Stimulated activated CD4-positive, alpha-beta T cell treated with anti-CD3 and anti-CD28 coated beads, Interleukin-12 subunit alpha, Interleukin-12 subunit beta, amount 100 ng/mL, for 4 hours (primary cell): ENCODE measurements at places on chromosomes 4 and X.

DNA sequence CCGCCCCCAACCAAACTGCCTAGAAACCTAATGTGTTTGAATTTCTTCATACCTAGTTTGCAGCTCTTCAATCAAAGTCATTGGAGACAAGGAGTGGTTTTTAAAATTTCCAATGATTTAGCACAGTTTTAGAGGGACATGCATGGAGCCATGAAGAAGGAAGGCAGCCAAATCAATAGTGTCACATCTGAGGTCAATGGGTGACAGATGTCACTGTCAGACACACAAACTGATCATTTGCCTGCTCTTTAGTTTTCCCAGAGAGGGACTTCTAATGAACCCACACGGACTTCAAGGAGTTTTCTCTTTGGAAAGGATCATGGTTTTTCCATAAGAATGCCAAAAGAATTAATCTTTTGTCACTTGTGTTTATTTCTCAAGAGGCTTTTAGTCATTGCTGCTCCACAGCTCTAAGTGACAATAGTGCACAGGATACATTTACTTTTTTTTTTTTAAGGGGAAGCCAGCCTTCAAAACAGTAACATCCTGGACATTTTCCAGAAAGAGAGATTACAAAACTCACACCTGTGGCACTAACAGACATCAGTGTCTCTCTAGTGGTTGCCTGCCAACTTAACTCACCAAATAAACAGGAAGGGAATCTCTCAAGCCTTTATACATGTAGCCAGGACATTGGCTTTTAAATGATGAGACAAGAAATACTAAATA is 251.1 kb upstream of the DIAPH2 start:
- DNase-seq: no peak

GRCh38 chr4:149048451-149049143 is 606.4 kb upstream of the NR3C2 start:
- DNase-seq: no peak

DNA sequence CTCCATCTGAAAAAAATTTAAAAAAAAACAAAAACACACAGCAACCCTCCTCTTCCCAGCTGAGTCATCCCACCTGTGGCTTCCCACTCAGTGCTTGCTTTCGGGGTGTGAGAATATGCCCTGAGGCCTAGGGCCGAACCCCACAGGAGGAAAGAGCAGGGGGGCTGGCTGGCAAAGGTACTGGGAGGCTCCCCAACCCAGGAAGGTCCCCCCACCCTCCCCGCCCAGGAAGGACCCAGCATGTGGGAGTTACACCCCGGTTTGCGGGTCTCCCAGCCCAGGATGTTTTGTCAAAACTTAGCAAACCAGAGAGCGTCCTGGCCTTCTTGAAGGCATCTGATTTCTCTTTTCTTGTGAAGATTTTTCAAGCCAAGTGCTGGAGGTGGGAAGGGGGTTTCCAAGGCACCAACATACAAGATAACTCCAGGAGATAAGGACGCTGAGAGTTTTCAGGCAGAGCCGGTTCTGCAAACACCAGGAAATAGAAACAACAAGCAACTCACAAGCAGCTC is 25.7 kb upstream of the CSF2RA start:
- DNase-seq: no peak

DNA sequence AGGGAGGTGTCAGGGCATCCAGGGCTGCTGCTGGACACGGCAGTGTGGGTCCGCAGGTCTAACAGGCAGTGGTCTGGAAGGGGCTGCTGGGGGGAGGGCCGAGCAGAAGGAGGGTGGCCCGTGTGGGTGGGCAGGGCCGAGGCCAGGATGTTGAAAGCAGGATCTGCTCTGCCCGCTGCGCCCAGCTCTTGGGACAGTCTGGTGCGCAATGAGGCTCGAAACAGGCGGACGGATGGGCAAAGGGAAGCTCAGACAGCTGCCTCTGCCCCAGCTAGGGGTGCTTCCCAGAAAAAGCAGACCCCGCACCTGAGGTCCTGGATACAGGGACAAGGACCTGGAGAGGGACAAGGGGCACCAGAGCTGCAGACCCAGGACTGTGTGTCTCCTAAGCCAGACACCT is 121.3 kb downstream of the FAM53A start:
- DNase-seq: no peak

GRCh38 chrX:18927558-18927957 is 56.4 kb downstream of the PHKA2 start:
- DNase-seq: no peak

GRCh38 chr4:30720021-30720660 is at the start of gene PCDH7:
Gene PCDH7, plus strand, starts transcription at chr4:30720369. Its CDS starts 1,054 bp downstream, at chr4:30721423.
- no peak for DNase-seq

DNA sequence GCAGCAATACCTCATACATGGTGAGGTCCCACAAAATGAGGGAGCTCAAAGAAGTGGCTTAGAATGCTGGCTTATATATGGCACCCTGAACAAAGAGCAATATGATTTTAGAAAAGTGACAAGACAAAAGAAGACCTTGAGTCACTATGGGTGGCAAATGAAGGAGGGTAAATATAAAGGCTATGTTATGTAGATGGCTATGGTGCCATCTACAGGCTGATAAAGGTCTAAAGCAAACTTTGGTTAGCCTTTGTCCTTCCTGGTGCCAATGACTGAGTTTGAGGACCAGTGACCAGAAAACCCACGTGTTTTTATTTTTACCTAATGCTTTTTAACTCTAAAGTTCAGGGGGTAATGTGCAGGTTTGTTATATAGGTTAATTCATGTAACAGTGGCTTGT is 151.8 kb downstream of the CCNG2 start:
- DNase-seq: no peak

- no peak for DNase-seq
Measured at GRCh38 chrX:65671966-65672365, 4.5 kb downstream of the MSN start.

DNA sequence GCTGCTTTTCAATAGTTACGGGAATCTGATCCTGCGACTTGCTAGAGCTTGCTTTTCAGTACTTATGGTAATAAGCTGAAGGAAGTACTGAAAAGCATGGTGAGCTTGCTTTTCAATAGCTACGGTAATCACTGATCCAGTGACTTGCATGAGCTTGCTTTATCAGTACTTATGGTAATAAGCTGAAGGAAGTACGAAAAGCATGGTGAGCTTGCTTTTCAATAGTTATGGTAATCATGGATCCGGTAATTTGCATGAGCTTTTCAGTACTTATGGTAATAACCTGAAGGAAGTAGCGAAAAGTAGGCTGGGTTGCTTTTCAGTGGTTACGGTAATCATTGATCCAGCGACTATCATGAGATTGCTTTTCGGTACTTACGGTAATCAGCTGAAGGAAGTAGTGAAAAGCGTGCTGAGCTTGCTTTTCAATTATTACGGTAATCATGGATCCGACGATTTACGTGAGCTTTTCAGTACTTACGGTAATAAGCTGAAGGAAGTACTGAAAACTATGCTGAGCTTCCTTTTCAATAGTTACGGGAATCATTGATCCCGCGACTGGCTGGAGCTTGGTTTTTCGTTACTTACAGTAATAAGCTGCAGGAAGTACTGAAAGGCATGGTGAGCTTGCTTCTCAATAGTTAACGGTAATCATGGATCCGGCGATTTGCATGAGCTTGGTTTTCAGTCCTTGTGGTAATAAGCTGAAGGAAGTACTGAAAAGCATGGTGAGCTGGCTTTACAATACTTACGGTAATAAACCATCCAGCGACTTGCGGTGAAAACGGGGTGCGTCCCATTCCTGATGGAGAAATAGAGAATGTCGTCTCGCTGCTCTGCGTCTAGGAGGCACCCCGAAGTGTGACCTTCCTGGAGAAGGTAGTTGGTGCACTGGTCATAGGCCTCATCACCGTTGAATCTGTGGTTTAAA is 6.5 kb downstream of the CRLF2 start:
- no peak for DNase-seq

DNA sequence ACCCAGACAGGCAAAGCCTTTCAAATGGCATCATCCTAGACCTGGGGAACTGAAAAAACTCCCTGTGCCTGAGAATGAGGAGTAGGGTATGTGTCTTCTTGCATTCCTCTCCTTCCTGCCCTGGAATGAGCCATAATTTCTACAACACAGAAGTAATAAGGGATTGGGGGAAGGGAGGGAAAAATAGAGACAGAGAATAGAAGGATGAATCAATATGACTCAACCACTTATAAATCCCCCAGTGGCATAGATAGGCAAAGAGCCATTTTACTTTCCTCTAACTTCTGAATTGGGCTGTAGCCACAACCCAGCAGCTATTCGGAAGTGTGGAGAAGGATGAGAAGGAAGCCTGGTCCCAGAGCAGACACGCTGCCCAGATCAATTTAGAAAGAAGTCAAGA is 99.9 kb downstream of the NHS start:
- DNase-seq: no peak

- DNase-seq: no peak
Measured at GRCh38 chr4:92651536-92651935, 347.8 kb downstream of the GRID2 start.

- DNase-seq: no peak
Measured at GRCh38 chrX:40097141-40097503, 636 bp downstream of the BCOR start.

DNA sequence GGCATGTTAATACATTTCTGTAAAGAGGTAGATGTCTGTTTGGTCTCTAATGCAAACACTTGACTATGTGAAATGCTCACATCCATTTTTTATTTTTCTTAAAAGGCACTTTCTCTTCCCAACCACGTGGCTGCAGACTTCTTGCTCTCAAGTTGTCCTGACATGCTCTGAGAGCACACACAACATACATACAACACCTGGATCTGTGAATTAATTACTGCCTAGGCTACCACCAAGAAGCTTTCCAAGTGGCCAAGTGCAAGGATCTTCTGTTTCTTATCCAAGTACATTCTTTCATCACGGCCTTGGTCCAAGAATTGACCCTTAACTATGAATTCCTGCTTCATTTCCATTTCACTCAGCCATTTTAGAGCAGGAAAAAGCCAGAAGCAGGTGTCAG is 110.8 kb downstream of the SPRY1 start:
- no peak for DNase-seq

DNA sequence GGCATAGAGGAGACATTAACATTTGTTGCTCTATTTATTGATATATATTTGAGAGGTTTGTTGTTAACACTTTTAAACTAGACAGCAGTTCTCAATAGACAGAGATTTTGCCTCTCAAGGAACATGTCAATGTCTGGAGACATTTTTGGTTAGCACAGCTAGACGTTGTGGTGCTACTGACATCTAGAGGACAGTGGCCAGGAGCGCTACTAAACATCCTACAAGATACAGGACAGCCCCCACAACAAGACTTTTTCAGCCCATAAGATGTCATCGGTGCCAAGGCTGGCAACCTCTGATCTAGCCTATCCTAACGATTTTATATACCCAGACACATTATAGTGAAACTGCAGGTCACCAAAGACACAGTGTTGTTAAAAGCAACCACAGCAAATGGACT is 18.4 kb upstream of the CTSO start:
- DNase-seq: no peak

DNA sequence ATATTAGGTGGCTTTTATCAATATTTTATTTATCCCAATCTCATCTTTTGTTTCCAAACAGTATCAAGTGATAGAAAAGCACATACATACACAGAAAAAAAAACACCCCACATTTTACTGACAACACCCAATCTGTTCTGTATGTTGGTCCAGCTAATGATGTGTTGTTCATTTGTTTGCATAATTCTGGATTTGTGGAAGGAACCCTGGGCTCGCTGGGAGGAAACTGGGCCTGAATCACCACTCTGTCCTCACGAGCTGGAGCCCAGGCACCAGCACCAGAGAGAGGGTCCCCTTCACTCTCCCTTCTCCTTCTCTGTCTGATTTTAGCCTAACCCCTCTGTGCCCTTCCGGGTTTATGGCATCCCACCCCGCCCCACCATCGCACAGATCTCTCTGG is 79.8 kb downstream of the PSAPL1 start:
- DNase-seq: no peak

DNA sequence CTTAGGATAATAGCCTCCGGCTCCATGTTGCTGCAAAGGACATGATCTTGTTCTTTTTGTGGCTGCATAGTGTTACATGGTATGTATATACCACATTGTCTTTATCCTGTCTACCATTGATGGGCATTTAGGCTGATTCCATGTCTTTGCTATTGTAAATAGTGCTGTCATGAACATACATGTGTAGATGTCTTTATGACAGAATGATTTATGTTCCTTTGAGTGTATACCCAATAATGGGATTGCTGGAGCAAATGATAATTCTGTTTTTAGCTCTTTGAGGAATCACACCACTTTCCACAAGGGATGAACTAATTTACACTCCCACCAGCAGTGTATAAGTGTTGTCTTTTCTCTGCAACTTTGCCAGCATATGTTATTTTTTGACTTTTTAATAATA is 4.6 kb downstream of the RAB33B start:
- no peak for DNase-seq

- no peak for DNase-seq
Measured at GRCh38 chr4:181507180-181507835, 735.9 kb upstream of the TENM3 start.

GRCh38 chr4:37279894-37280592 is 35.5 kb downstream of the NWD2 start:
- no peak for DNase-seq

- no peak for DNase-seq
Measured at GRCh38 chr4:169377367-169377766, 106.6 kb upstream of the SH3RF1 start.

- DNase-seq: no peak
Measured at GRCh38 chr4:31655328-31655727, 935.2 kb downstream of the PCDH7 start.

GRCh38 chr4:110211007-110211769 is 12.8 kb upstream of the ELOVL6 start:
- DNase-seq: no peak

- DNase-seq: no peak
Measured at GRCh38 chrX:137034508-137034872, 695 bp upstream of the GPR101 start.

- DNase-seq: no peak
Measured at GRCh38 chrX:42220083-42220482, 296.7 kb upstream of the CASK start.

GRCh38 chr4:159946983-159947615 is 844.2 kb downstream of the RAPGEF2 start:
- DNase-seq: no peak

GRCh38 chr4:180674619-180675358 is 1568.4 kb upstream of the TENM3 start:
- DNase-seq: no peak

DNA sequence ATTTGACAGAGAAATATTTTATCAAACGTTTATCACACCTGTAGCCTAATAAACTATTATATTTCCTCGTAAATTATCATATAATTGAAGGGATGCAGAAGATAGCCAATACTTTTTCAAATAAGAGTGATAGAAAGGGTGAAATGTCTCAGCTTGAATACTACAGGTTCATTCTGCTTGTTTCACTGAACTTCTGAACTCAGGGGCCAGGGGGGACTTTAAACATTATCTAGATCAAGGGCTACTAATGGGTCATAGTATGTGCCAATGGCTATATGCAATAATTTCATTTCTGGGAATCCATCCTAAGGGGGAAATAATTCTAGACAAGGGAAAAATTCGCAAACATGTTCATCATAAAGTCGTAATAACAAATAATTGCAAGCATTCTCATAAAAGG is 2.6 kb downstream of the ALPK1 start:
- no peak for DNase-seq

- no peak for DNase-seq
Measured at GRCh38 chr4:11805842-11806241, 377.1 kb upstream of the HS3ST1 start.
